ENCODE measurements at places on chromosomes 1 and 21. TPM values are rescaled to one million over a fixed set of nuclear protein-coding genes. Genes with fewer than 3 reads are reported as not detected.

Gene INAVA
- 2.3 TPM for total RNA-seq

Gene CAMK1G
- 0.12 TPM for total RNA-seq

Gene C4BPB
- not detected for total RNA-seq

Gene PLA2G2A
- total RNA-seq, result not detected

Gene TNNI3K
- not detected for total RNA-seq

Gene FALEC
- not detected for total RNA-seq

Gene BTG2
- 35.9 TPM for total RNA-seq

Gene CASZ1
- total RNA-seq, result 5.7 TPM

Gene RXFP4
- total RNA-seq, result not detected

Gene NHLH1
- 0.05 TPM for total RNA-seq

Gene TTC24
- not detected for total RNA-seq

Gene RIMS3
- under 0.01 TPM for total RNA-seq

Gene ANXA9
- not detected for total RNA-seq

Gene NPHS2
- total RNA-seq, result not detected

Gene CD1B
- total RNA-seq, result not detected

Gene NGF
- total RNA-seq, result not detected

Gene PDE9A
- total RNA-seq, result 0.41 TPM

Gene MYOC
- not detected for total RNA-seq

Gene PODN
- 0.24 TPM for total RNA-seq

Gene DMRTA2
- not detected for total RNA-seq

Gene FCN3
- total RNA-seq, result not detected

Gene NLRP3
- 1.0 TPM for total RNA-seq

Gene NBPF11
- total RNA-seq, result 4.2 TPM

Gene SERTAD4
- total RNA-seq, result 1.6 TPM

Gene UQCRHL
- 0.76 TPM for total RNA-seq

Gene CD53
- not detected for total RNA-seq

Gene MEX3A
- total RNA-seq, result 11.6 TPM

Gene RGL1
- 25.4 TPM for total RNA-seq

Gene ZNF683
- total RNA-seq, result not detected

Gene SRRM1
- total RNA-seq, result 51.6 TPM

Gene USH2A
- total RNA-seq, result not detected

Gene CERS2
- total RNA-seq, result 109 TPM

Gene SV2A
- 2.6 TPM for total RNA-seq

Gene GOLT1A
- total RNA-seq, result not detected

Gene CHD5
- not detected for total RNA-seq

Gene ANKRD65
- total RNA-seq, result 0.34 TPM

Gene SWT1
- total RNA-seq, result 4.0 TPM

Gene TNFRSF1B
- 31.9 TPM for total RNA-seq

Gene MYOG
- not detected for total RNA-seq

Gene KRTAP21-2
- not detected for total RNA-seq

Gene CHI3L2
- not detected for total RNA-seq

Gene HES4
- total RNA-seq, result 219 TPM

Gene NBPF3
- total RNA-seq, result 10.0 TPM

Gene SNX27
- total RNA-seq, result 21.0 TPM

Gene ZNF593OS
- total RNA-seq, result not detected

Gene NR1I3
- total RNA-seq, result not detected

Gene TSPEAR
- total RNA-seq, result not detected

Gene DTL
- 8.0 TPM for total RNA-seq

Gene TEDDM1
- total RNA-seq, result not detected

Gene CFAP107
- total RNA-seq, result not detected

Gene HAO2
- total RNA-seq, result not detected

Gene BNIPL
- total RNA-seq, result not detected

Gene CYP4B1
- total RNA-seq, result not detected

Gene TTC22
- total RNA-seq, result not detected

Gene SH2D2A
- total RNA-seq, result 0.44 TPM

Gene KCNH1
- total RNA-seq, result 2.9 TPM
